ENCODE measurements at places on chromosomes 1 and 21. TPM values are rescaled to one million over a fixed set of nuclear protein-coding genes. Genes with fewer than 3 reads are reported as not detected.

DNA sequence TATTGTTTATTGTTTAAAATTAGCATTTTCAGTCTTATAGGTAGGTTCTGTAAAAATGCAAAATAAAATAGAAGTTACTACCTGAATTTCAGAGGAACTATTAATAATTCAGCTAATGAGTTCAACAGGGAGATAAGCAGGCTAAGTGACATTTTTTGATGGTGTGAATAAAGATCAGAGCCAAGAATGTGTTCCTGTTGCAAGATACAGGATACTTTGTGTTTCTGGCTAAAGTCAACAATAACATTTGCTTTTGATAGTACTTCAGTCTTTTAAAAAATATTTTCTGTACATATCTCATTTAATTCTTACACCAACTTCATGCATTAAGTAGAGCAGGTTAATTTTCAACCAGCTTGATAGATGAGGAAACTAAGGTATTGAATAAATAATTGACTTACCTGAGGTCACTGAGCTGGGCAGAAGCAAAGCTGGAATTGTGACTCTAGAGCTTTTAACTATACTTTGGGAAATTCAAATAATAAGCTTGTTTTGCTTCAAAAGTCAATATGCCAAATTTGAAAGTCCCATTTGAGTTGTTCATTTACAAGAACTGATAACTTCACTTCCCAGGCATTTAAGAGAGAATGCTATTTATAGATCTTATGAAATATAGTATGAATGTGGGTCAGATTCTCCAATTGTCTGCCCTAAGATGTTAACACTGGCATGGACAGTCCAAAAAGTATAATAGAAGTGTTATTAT lies 6.0 kb downstream of the GORAB start:
- DNase-seq: no peak

- DNase-seq: no peak
Measured at GRCh38 chr1:68373173-68373572, 76.6 kb downstream of the RPE65 start.

DNA sequence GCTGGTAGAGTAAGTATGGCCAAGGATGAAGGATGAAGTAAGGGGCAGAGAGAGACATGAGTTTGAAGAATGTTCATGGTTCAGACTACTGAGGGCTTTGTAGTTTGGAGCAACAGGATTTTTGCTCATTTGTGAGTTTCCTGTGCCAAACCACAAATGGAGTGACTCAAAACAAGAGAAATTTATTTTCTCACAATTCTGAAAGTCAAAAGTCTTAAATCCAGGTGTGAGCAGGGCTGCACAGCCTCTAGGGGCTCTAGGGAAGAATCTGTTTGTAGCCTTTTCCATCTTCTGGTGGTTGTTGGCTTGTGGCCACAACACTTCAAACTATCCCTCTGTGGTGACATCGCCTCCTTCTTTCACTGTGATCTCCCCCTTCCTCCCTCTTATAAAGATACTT lies 58.9 kb downstream of the RHOU start:
- no peak for DNase-seq

GRCh38 chr21:44708866-44709425 lies 2.4 kb downstream of the TSPEAR start:
- DNase-seq: peak; percentile 28

- no peak for DNase-seq
Measured at GRCh38 chr1:165047994-165048393, 308.5 kb downstream of the LMX1A start.

- no peak for DNase-seq
Measured at GRCh38 chr1:100065183-100065968, 67.4 kb downstream of the SASS6 start.

GRCh38 chr1:221350091-221350490 lies 391.8 kb downstream of the DUSP10 start:
- no peak for DNase-seq

GRCh38 chr1:30133414-30134055 lies 589.9 kb downstream of the MATN1 start:
- DNase-seq: no peak

DNA sequence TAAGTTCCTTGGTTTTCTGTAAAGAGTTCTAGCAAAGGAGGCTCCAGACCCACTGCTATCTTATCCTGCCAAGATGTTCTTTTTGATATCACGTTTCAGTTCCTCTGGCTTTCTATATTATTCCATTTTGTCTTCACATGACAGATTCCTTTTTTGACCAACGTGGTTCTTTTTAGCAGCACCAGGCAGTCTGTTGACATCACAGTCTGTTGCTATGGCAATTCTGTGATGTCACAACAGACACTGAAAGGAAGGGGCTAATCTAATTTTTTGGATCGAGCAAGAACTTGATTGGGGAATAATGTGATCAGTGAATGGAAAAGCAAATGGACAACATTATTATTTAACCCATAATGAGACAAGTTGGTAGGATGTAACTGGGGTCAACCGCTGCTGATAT lies 64.5 kb upstream of the GOLT1A start:
- no peak for DNase-seq

DNA sequence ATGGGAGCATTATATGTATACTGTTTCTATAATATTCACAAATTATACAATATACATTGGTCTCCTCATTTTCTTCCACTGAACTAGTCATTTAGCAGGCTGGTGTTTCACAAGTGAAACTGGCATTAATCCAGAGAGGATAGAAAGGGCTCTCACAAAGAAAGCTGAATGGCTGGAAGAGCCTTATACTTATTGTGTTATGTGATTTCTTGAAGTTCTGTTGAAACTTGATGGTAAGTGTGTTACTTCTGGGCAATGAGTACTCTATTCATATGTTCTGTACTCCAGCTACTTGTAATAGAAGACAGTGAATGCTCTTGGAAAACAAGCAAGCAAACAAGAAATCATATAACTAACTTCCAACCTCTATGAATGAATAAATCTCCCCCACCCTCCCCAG lies 14.9 kb downstream of the STX12 start:
- DNase-seq: no peak

Gene SHE
- total RNA-seq: 13.3 TPM

Gene DSTYK
- 12.6 TPM for total RNA-seq

Gene CHI3L2
- total RNA-seq: 4.6 TPM

Gene CASQ2
- 18.7 TPM for total RNA-seq

Gene COL6A1
- total RNA-seq: 289 TPM

Gene CA14
- 1.4 TPM for total RNA-seq

Gene TEX38
- total RNA-seq: 0.39 TPM

Measured in ureter (tissue), 1 donor.